ENCODE measurements at places on chromosomes 3 and 15. TPM values are rescaled to one million over a fixed set of nuclear protein-coding genes. Genes with fewer than 3 reads are reported as not detected.

ALPK3 gene
- 6.2 TPM for total RNA-seq

CAMP gene
- total RNA-seq, result 0.55 TPM

DNA sequence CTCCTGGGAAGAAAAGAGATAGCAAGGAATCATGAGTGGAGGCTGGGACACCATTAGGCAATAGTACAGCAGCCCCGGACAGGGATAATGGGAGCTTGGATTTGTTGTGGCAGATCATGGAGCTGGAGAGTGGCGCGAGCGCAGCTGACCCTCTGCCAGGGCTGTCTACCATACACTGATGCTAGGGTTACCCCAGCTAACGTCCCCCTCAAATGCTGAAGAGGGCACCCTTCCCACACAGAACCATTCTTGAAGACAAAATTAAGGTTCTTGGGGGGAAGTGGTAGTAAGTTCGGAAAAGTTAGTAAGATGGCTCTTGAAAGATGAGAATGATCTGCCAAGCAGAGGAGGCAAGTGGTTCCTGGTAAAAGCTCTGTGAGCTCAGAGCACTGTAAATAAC is 61.1 kb downstream of the ST3GAL6 start:
- no peaks in the 10 kb centered on the region for H3K4me1 ChIP-seq
- H3K27ac ChIP-seq, result no peak overlapping the region
- no peak for DNase-seq
- peaks cover 2% of the 10 kb centered on the region for H3K36me3 ChIP-seq
- H3K4me3 ChIP-seq, result no peak overlapping the region

GRCh38 chr3:190983875-190984274 is 121.4 kb upstream of the GMNC start:
- no peak overlapping the region for H3K27ac ChIP-seq
- H3K4me3 ChIP-seq, result no peak overlapping the region
- no peaks in the 10 kb centered on the region for H3K4me1 ChIP-seq
- no peaks in the 10 kb centered on the region for H3K27me3 ChIP-seq
- DNase-seq, result no peak
- no peaks in the 10 kb centered on the region for H3K36me3 ChIP-seq
